NCI-H1694 (cell line): ENCODE measurements at places on chromosomes 7 and 10.

- DNase-seq, result no peak
Measured at GRCh38 chr7:159066816-159067575, 77.7 kb downstream of the VIPR2 start.

DNA sequence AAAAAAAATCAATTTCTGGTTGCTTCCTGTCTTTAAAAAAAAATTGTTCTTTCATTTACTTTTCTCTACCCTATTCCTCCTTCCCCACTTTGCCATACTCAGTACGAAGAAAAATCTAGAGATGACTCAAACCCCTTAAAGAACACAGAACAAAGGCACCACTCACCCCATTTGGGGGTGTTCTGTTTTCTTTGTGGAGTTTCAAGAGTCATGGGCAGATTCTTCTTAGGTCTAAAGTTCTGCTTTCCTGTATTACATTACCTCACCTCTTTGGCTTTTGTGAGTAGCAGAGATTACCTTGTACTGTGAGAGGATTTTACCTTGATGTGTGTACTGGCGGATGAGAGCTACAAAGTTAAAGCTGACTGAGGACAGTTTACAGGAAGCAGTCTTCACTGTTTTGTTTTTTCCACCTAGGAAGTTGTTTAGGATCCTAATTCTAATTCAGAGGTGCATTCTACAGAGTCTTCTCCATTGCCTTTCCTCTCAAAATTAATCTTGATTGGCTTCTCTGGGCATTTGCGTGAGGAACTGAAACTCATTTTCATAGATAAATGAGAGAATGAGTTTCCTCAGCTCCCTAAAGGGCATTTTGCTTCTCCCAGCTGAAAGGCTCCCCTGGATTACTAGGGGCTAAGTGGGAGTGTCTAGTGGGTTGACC is 20.7 kb downstream of the AVL9 start:
- DNase-seq, result no peak

DNA sequence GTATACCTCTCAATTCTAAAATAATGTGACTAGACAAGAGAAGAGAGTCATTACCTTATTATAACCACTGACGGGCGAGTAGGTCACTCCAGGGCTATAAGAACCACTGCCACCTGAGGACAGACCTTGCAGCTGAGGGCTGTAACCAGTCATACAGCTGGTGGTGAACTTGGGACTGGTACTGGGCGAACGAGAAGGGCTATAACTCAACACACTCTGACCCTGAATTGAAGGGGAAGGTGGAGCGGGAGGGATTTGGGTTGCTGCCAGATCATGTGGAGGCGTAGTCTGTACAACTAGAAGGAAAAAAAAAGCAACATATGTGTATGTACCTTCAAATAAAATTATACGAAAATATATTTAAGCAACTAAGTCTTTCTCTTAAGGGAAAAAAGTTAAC is 3.4 kb downstream of the TMEM209 start:
- DNase-seq, result no peak

DNA sequence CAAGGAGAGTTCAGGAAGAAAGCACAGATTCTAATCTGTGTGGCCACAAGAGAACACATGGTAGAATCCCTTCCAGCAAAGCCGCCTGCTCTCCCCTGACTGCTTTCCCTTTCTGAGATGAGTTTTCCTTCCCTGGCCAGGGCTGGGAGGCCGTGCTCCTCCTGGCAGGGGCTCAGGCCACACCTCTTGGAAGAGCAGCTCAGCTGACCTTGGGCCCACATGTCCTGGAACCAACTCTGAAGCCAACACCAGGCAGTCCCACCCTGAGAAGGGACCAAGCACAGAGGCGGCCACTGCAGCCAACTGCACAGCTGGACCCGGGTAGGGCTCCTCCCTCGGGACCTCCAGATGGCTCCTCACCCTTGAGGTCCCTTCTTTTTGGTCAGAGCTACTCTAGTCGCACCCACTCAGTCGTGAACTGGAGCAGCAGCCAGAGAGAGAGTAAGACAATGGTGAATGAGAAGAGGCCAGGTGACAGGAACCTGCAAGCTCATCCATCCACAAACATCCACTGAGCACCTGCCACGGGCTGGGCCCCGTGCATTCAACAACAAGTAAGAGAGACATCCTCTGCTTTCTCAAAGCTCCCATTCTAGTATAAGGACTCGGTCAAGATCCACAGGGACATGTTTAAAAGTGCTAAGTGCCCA is 40.3 kb downstream of the FAM53B start:
- DNase-seq, result no peak

DNA sequence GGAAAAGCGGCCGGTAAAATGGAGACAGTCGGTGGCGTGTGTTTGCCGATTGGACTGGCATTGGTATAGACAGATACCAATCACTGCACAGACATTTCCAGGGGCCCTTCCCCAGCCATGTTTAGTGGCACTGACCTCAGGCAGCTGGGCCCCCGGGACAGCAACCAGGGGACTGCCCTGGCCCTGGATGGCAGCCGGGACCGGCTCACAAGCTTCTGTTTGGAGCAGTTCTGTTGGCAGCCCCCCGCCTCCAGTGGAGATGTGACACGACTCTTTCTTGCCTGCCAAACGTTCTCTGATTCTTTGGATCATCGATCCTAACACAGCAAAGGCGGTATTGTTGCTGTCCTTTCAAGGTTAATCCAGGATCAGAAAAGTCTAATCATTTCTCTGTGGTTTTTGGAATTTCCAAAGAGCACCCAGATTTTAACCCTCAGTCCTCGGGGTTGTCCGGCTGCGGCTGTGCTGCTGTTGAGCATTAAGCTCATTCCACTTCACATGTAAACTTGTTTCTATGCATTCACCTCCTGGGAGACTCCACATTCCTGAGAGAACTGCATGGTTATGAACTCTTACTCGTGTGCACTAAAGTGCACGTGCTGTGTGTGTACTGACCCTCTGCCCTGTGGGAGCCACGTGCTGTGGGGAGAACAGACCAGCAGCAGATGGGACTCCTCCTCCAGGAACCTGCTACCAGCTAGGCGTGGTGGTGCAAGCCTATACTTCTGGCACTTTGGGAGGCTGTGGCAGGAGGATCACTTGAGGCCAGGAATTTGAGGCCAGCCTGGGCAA is 46.0 kb downstream of the FOXK1 start:
- no peak for DNase-seq

DNA sequence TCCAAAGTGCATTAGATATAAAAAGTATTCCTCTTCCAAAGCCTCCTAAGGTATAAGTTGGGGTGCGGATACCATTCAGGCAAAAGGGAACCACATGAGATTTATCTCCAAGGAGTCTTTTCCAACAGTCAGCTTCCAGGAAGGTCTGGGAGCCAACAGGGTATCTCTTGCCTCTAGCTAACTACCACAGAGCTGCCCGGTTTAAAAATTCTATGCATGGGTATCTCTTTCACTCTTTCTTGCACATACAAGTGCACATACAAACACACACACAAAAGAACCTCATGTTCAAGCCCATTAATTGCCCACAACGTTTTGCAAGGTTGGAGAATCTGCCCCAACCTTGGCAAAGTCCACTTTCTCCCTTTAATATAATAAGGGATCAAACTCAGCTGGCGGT is 80.7 kb downstream of the CDK6 start:
- DNase-seq, result no peak

GRCh38 chr7:105743351-105744090 is 132.9 kb downstream of the ATXN7L1 start:
- DNase-seq, result no peak

DNA sequence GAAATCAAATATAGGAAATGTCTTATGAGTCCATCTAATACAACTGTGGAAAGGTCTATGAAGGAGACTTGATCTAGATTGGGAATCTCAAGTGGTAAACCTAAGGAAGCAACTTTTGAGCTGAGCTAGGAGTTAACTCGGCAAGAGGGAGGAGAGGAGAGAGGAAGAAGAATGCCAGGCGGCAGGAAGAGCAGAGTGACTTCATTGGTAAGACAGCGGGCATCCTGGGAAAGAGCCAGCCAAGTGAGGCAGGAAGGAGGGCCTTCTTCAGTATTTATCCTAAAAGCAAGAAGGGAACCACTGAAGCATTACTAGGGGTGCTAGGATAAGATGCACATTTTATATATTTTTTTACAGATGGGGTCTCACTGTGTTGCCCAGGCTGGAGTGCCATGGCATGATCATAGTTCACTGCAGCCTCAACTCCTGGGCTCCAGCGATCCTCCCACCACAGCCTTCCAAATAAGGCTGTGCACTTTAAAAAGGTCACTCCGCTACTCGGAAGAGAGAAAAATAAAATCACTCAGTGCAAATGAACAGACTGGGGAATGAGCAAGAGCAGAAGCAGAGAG is 2.0 kb downstream of the BCL7B start:
- DNase-seq, result no peak

- peak; percentile 68 for DNase-seq
Measured at GRCh38 chr7:27303026-27303425, 60.4 kb downstream of the EVX1 start.
